Activated CD8-positive, alpha-beta memory T cell treated with anti-CD3 and anti-CD28 coated beads, Interleukin-2, amount 10 ng/mL, durations not matched to agents 7 days and 5 days (primary cell): ENCODE measurements at places on chromosomes 16 and 17. TPM values are rescaled to one million over a fixed set of nuclear protein-coding genes. Genes with fewer than 3 reads are reported as not detected.

DNA sequence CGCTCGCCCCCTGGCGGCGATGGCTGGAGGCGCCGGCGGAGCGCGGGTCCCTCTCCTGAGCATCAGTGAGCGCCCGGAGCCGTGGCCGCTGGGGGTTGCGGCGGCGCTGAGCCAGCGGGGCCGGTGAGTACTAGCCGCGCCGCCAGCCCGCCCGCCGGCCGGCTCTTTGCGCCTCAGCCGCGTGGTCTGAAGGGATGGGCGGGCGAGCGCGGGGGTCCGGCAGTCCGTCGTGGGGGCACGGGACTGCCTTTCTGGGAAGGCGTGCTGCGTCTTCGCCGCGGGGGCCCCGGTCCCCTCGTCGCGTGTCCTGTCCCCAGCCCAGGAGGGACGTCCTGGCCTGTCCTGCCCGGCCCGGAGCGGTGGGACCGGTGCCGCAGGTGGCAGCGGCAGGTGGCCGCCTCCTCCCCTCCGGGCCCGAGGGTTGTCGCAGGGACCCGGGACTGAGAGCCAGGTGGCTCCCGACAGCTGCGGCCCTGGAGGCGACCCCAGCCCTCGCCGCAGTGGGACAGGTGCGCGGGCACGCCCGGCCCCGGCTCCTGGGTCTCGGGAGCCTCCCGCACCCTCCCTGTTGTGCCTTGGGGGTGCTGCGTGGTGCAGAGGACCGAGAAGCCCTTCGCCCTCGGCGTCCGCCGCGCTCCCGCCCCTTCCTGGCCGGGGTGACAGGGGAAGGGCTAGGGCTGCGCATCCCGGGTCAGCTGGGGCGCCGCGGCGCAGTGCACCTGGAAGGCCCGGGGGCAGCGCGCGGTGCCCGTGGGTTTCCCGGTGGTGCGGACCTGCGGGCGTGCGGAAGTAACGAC is at the start of gene SPECC1:
Gene SPECC1 (plus strand): TSS at position 58 of the 797 bp plus-strand sequence. CDS start 87,293 bp downstream, outside the sequence.
- peak; percentile 90 for DNase-seq

DNA sequence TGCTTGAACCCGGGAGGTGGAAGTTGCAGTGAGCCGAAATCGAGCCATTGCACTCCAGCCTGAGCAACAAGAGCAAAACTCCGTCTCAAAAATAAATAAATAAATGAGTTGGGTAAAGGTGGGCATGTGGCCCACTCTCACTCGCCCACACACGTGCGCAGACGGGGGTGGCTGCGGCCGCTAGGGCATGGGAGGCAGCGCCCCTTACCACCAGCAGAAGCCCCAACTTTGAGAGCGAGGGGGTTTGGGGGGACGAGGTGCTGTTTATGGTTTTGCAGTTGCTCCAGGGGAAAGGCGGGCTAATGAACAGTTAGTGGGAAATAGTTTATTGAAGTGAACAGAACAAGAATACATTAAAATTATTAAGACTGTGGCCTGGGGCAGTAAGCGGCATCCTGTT is 14.9 kb upstream of the RBFOX3 start:
- DNase-seq: no peak

TCAP gene
- 1.1 TPM for total RNA-seq

KRT12 gene
- total RNA-seq: not detected

- DNase-seq: no peak
Measured at GRCh38 chr16:74718140-74718539, 17.5 kb upstream of the MLKL start.
